ENCODE measurements at places on chromosomes 5 and 9. TPM values are rescaled to one million over a fixed set of nuclear protein-coding genes. Genes with fewer than 3 reads are reported as not detected.

- no peaks in the 10 kb centered on the region for H3K36me3 ChIP-seq
- no peak overlapping the region for H3K27ac ChIP-seq
- no peaks in the 10 kb centered on the region for H3K4me1 ChIP-seq
- no peak for DNase-seq
- H3K4me3 ChIP-seq = no peak overlapping the region
Measured at GRCh38 chr5:9015260-9015936, 530.5 kb downstream of the SEMA5A start.

- peaks cover 4% of the 10 kb centered on the region for H3K36me3 ChIP-seq
- no peak for DNase-seq
- no peak overlapping the region for H3K27ac ChIP-seq
- no peak overlapping the region for H3K4me3 ChIP-seq
- H3K4me1 ChIP-seq = peaks cover 3% of the 10 kb centered on the region
Measured at GRCh38 chr5:145797336-145797735, 37.8 kb downstream of the PRELID2 start.

GRCh38 chr5:23234197-23234596 is 273.2 kb upstream of the PRDM9 start:
- H3K27ac ChIP-seq = no peak overlapping the region
- DNase-seq = no peak
- no peaks in the 10 kb centered on the region for H3K36me3 ChIP-seq
- no peaks in the 10 kb centered on the region for H3K4me1 ChIP-seq
- H3K27me3 ChIP-seq = no peaks in the 10 kb centered on the region
- no peak overlapping the region for H3K4me3 ChIP-seq

ADGRV1 gene
- not detected for total RNA-seq

ARHGEF37 gene
- 1.2 TPM for total RNA-seq

- no peak for DNase-seq
- H3K4me1 ChIP-seq = no peaks in the 10 kb centered on the region
- H3K27ac ChIP-seq = no peak overlapping the region
- no peak overlapping the region for H3K4me3 ChIP-seq
- H3K27me3 ChIP-seq = no peaks in the 10 kb centered on the region
Measured at GRCh38 chr5:132853323-132853722, 12.9 kb downstream of the GDF9 start.

DNA sequence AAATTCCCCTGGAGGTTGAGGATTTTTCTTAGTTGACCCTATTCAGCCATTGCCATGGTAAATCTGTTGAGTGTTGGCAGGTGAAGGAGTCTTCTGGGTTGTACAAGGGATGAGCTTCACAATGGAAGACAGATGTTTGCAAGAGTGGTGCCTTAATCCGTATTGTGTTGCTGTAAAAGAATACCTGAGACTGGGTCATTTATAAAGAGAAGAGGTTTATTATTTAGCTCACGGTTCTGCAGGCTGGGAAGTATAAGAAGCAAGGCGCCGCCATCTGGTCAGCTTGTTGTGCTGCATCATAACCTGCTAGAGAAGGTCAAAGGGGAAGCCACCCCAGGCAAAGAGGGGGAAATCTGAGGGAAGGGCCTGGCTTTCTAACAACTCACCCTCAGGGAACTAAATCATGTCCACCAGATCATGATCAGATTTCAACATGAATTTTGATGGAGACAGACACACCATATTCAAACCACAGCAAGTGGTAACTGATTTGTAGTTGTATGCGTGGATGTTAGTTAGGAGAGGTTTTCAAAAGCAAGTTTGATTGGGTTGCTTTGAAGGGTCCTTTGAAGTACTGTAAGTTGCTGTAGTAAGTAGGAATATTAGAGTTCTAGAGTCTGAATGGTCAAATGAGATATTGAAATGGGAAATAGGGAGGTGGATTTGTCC is 2.5 kb downstream of the TNPO1 start:
- no peaks in the 10 kb centered on the region for H3K36me3 ChIP-seq
- DNase-seq = peak; percentile 89
- no peak overlapping the region for H3K4me3 ChIP-seq
- no peak overlapping the region for H3K27ac ChIP-seq
- H3K4me1 ChIP-seq = peaks cover 74% of the 10 kb centered on the region

GRCh38 chr9:133638076-133638475 is 1.9 kb downstream of the DBH start:
- H3K4me1 ChIP-seq = peaks cover 15% of the 10 kb centered on the region
- DNase-seq = no peak
- H3K4me3 ChIP-seq = no peak overlapping the region
- H3K27ac ChIP-seq = no peak overlapping the region
- H3K27me3 ChIP-seq = no peaks in the 10 kb centered on the region

DNA sequence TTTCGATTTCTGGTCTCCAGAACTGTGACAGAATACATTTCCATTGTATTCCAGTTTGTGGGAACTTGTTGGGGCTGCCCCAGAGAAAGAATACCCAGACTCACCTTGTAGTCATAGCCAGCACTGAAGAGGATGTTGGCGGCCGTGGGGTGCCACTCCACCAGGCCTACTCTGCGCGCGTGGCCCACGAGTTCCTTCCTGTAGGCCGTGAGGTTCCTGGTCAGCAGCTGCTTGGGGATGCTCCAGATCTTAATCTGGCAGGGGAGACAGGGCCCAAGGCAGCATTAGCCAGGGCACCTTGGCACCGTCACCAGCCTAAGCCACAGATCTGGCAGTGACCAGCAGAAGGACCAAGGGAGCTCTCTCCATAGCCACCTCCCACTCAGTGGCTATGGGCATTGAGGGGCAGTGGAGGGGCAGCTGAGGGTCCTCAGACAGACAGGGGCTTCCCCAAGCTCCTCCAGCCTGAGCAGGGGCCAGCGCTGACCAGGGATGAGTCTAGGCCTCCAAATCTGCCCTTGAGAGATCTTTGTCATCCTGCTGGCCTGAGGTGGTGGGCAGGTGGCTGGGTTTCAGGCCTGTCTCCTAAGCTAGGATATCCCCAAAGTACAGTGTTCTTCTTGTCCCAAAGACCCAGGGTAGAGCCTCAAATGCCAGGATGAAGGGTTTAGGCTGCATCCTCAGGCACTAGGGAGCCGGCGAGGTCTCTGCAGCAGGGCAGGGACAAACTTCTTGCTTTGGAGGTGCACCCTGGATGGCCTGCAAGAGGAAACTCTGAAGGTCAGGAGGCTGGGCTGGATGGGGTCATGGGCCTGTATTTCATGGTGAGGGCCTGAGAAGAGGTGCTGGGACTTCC is 15.9 kb upstream of the TRIM14 start:
- DNase-seq = no peak
- H3K36me3 ChIP-seq = no peaks in the 10 kb centered on the region
- no peaks in the 10 kb centered on the region for H3K4me1 ChIP-seq

DNA sequence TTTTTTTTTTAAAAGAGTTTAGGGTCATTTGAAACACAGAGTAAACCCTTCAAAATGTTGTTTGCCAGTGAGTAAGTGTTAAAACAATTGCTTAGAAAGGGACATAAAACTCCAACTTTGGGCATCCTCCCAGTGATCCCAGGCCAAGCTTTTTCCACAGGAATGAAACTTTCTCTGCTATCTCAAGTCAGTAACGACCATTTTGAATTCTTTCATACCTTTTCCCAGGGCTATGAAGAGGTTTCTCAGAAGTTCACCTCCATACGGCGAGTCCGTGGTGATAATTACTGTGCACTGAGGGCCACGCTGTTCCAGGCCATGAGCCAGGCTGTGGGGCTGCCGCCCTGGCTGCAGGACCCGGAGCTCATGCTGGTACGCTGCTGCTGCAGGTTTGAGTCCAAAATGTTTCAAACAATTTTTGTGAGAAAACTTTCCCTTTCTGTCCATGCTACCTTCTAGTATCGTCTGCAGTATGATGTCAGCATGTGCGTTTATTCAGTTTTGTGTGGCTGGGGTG is 16.8 kb downstream of the OTULIN start:
- H3K27ac ChIP-seq = no peak overlapping the region
- peaks cover 15% of the 10 kb centered on the region for H3K4me1 ChIP-seq
- peaks cover 79% of the 10 kb centered on the region for H3K36me3 ChIP-seq
- DNase-seq = no peak

DNA sequence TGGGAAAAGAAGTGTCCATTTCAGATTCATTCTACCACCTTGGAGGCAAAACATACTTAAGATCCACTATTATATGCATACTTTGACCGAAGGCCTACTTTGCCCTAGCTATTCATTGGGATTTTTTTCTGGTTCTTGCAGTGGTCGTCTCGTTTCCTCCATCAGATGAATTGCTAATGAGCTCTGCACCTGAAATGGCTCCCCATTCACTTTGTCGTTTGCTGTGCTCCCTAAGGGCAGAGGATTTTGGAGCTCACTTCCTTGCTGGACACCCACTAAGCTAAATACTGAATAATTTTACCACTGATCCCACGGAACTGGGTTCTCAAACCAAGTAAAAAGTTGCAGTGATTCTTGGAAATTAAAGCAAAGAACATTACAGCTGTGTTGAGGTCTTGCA is 1.9 kb downstream of the KDM3B start:
- peaks cover 35% of the 10 kb centered on the region for H3K4me1 ChIP-seq
- peaks cover 26% of the 10 kb centered on the region for H3K36me3 ChIP-seq
- no peak for DNase-seq
- peak overlapping the region; percentile 84 for H3K4me3 ChIP-seq

PCDHB12 gene
- total RNA-seq = 2.4 TPM

DMAC1 gene
- total RNA-seq = 33.1 TPM

RHOBTB3 gene
- total RNA-seq = 49.7 TPM

- H3K27me3 ChIP-seq = peaks cover 100% of the 10 kb centered on the region
- H3K27ac ChIP-seq = no peak overlapping the region
- no peaks in the 10 kb centered on the region for H3K36me3 ChIP-seq
- H3K4me3 ChIP-seq = no peak overlapping the region
- no peak for DNase-seq
Measured at GRCh38 chr9:124015661-124016131, 4.1 kb downstream of the LHX2 start.

WDR38 gene
- total RNA-seq = not detected

GRCh38 chr9:123208626-123209174 is 59.7 kb downstream of the STRBP start:
- H3K36me3 ChIP-seq = peaks cover under 1% of the 10 kb centered on the region
- no peaks in the 10 kb centered on the region for H3K4me1 ChIP-seq
- no peak overlapping the region for H3K27ac ChIP-seq
- H3K27me3 ChIP-seq = no peaks in the 10 kb centered on the region

DNA sequence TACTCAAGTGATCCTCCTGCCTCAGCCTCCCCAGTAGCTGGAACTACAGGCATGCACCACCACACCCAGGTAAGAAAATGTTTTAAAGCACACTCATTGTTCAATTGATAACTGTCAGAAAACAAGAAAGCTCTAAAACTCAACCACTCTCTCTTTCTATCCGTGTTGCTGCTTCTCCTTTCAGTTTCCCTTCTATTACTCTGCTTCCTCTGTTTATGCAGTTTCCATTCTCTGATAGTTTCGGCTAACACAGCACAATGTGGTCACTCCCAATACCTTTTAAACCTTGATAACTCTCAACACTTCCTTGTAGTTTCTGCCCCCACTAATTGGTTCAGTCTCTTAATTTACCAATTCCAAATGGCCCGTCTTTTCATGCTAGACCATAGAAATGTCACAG is 59.2 kb upstream of the NR4A3 start:
- peaks cover 11% of the 10 kb centered on the region for H3K4me1 ChIP-seq
- H3K27me3 ChIP-seq = no peaks in the 10 kb centered on the region
- H3K36me3 ChIP-seq = no peaks in the 10 kb centered on the region
- H3K4me3 ChIP-seq = no peak overlapping the region
- no peak overlapping the region for H3K27ac ChIP-seq
- DNase-seq = no peak

DNA sequence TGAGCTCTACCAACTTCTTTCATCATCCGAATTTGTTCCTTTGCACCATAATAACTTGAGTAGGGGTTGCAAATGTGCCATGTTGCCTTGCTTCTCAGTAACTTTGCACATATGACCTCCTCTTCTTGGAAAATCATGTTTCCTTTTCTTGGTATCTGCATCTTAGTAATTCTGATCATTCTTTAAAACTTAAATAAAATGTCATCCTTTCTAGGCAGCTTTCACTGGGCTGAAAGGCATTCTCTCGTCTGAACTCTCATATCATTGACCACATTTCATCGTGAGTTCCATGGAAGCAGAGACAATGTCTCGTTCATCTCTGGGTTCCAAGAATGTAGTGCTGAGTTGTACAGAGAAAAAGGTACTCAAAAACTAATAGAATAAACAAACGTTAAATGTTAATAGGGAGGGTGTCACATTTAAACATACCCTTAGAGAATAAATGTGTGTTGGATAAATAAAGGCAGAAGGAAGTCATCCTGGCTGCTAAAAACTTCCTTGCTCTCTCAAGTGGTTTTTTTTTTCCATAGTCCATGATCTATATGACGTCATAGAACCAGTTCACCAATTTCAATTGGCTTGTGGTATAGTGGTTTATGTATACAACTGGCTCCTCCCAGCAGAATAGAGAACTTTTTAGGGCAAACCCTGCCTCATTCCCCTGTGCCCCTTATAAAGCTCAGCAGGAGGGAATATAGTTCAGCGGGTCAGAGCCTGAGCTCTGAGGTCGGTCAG is 218.1 kb upstream of the TRIM32 start:
- no peaks in the 10 kb centered on the region for H3K27me3 ChIP-seq
- no peaks in the 10 kb centered on the region for H3K36me3 ChIP-seq
- no peak for DNase-seq
- no peaks in the 10 kb centered on the region for H3K4me1 ChIP-seq
- no peak overlapping the region for H3K4me3 ChIP-seq

PCDHB2 gene
- 1.4 TPM for total RNA-seq

DNA sequence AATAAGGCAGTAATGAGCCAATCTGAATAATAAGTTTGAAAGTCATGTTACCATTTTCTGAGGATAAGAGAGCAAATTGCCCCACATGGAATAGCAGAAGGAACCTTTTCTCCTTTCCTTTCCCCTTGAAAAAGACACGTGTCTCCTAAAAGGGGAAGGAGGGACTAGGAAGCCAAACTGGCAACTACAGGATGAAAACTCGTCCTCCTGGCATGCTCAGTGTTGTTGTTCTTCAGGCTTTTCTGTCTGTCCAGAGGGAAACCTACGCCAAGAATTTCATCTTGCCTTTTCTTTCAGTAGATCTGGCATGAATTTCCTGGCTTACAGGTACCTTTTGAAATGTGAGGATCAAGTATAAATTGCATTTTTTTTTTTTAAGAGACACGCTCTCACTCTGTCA is 355.9 kb upstream of the TLE4 start:
- no peaks in the 10 kb centered on the region for H3K27me3 ChIP-seq
- no peak overlapping the region for H3K27ac ChIP-seq
- no peak overlapping the region for H3K4me3 ChIP-seq
- H3K36me3 ChIP-seq = no peaks in the 10 kb centered on the region
- DNase-seq = no peak

- H3K27me3 ChIP-seq = no peaks in the 10 kb centered on the region
- H3K4me1 ChIP-seq = no peaks in the 10 kb centered on the region
- no peak for DNase-seq
- H3K27ac ChIP-seq = no peak overlapping the region
Measured at GRCh38 chr5:151293624-151294023, 9.9 kb downstream of the SLC36A3 start.

DNA sequence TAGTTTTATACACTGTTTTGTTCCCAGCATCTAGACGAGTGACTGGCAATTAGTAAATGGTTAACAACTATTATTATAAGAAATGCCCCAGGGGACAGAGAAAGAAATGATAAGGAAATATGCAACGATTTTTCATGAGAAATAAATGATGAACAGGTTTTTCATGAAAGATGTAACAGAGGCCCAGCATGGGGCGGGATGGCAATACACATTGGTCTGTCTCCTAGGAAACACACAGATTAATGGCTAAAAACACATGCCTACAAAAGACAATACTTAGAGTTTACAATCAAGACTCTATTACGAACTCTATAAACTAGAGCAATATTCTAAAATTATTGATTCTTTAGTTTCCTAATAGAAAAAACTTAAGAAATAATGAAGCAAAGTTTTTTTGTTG is 441.5 kb upstream of the CDH9 start:
- no peaks in the 10 kb centered on the region for H3K36me3 ChIP-seq
- H3K27me3 ChIP-seq = no peaks in the 10 kb centered on the region
- DNase-seq = no peak
- H3K4me3 ChIP-seq = no peak overlapping the region
- H3K4me1 ChIP-seq = no peaks in the 10 kb centered on the region

All from spleen (tissue), 13 donors.